ENCODE measurements at places on chromosomes 2 and 18.

- H3K27ac ChIP-seq: no peak overlapping the region
- H3K4me3 ChIP-seq: no peak overlapping the region
Observed at GRCh38 chr2:175745911-175746310, 256.2 kb downstream of the LNPK start.

DNA sequence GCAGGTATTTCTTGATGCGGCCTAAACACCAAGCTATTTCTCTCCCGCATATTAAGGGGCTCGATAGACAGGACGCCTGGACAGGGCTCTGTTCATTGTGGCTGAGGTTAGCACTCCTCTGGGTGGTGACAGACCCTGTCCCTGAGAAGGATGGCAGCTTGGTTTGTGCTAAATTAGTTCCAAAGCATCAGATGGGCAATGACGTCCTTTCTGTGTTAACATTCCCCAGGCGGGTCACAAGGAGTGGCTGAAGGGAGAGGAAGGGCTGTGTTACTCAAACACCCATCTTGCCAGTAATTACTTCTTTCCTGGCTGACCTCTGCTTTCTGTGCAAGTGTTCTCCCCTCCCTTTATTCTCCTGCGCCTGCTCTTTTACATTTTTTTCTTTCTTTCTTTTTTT lies 75.0 kb downstream of the TMEM247 start:
- H3K36me3 ChIP-seq: peaks cover 17% of the 10 kb centered on the region
- no peak overlapping the region for H3K4me3 ChIP-seq
- peaks cover 23% of the 10 kb centered on the region for H3K4me1 ChIP-seq
- no peak for DNase-seq
- peak overlapping the region; percentile 48 for H3K27ac ChIP-seq

GRCh38 chr2:96485350-96485749 lies 19.8 kb downstream of the NEURL3 start:
- peak overlapping the region; percentile 48 for H3K4me3 ChIP-seq
- peaks cover 17% of the 10 kb centered on the region for H3K4me1 ChIP-seq
- no peak for DNase-seq
- H3K27ac ChIP-seq: peak overlapping the region; percentile 80

GRCh38 chr2:19059076-19059475 lies 299.3 kb downstream of the OSR1 start:
- no peak overlapping the region for H3K4me3 ChIP-seq
- no peaks in the 10 kb centered on the region for H3K4me1 ChIP-seq
- no peak for DNase-seq
- no peaks in the 10 kb centered on the region for H3K27me3 ChIP-seq

DNA sequence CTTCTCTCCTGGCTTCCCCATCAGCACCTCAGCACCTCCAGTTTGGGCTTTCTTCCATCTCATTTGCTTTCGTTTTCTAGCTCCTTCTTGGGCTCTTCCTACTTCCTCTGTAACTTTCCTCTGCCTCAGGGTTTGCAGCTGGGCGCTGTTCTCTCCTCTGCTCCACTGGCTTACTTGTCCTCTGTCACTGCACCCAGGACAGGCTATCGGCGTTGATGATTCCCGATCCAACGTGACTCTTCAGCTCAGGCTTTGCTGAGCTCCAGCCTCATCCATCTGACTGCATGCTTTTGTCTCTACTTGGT lies 362.4 kb downstream of the CYRIA start:
- peak overlapping the region; percentile 23 for H3K4me3 ChIP-seq
- DNase-seq: no peak

DNA sequence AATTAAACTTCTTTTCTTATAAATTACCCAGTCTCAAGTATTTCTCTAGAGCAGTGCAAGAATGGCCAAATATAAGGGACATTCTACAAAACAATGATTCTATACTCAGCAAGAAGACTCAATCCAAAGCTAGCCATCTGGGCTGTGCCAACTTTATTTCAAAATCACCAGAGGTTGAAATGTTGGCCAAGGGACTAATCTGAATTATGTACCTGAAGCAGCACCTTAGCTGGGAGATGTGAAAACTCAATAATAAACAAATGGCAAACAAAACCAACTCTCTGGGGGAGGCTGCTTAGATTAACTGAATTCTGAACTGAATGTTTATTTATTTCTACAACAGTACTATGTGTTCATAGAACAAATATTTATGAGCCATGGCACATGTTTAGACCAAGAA lies 251.3 kb downstream of the RDH14 start:
- no peaks in the 10 kb centered on the region for H3K36me3 ChIP-seq
- no peak for DNase-seq
- H3K4me3 ChIP-seq: no peak overlapping the region

DNA sequence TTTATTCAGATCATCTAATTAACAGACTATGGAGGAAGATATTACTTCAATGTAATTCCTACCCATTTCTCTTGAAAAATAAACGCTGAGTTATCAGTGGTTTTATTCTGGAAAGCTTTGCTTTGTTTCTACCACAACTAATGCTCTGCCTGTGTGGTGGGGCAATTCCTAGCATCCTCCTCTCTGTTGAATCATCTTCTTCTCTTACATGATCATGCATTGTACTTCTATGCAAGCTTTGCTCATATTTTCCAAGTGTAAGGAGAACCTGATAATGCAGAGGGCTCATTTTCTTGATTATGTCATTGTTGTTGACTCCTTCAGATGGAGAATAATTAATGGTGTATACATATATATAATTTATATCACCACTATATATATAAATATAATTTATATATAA lies 46.7 kb downstream of the CCDC195 start:
- H3K36me3 ChIP-seq: no peaks in the 10 kb centered on the region

DNA sequence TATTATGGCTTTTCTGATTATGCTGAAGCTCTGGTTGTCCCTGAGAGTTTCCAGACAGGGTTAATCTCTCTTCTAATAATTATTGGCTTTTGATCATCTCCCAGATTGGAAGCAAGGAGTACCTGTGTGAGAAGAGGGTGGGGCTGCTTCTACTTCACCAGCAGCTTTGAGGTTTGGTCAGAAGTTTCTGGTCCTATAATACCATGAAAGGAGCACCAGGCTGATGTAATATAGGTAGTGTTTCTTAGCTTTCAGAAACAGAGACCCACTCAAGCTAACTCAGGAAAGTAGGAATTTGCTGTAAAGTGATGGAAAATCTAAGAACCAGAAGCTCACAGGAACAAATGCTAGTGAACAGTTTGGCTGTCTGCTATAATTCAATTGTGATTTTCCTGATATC lies 57.6 kb downstream of the SGPP2 start:
- H3K4me3 ChIP-seq: no peak overlapping the region
- DNase-seq: no peak
- peaks cover 6% of the 10 kb centered on the region for H3K27me3 ChIP-seq
- peaks cover 6% of the 10 kb centered on the region for H3K4me1 ChIP-seq
- H3K36me3 ChIP-seq: no peaks in the 10 kb centered on the region

GRCh38 chr2:4916094-4916493 lies 776.1 kb upstream of the SOX11 start:
- DNase-seq: no peak
- no peaks in the 10 kb centered on the region for H3K36me3 ChIP-seq
- no peaks in the 10 kb centered on the region for H3K4me1 ChIP-seq
- H3K4me3 ChIP-seq: no peak overlapping the region
- no peaks in the 10 kb centered on the region for H3K27me3 ChIP-seq
- no peak overlapping the region for H3K27ac ChIP-seq

DNA sequence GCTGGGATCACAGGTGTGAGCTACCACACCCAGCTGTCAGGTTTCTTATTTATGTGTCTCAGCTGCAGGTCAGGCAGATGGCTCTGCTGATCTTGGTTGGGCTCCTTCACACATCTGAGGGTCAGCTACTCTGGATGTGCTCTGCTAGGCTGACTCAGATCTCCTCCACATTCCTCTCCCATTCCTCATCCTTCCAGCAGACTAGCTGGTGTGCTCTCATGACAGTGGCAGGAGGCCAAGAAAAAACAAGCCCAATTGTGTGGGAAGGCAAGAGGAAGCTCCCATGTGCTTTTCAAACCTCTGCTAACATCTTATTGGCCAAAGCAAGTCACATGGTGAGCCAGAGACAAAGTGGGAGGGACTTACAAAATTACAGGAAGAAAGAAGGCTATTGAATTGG lies 11.7 kb upstream of the MSH6 start:
- H3K36me3 ChIP-seq: no peaks in the 10 kb centered on the region
- H3K27ac ChIP-seq: no peak overlapping the region
- no peak for DNase-seq
- H3K4me3 ChIP-seq: no peak overlapping the region
- H3K4me1 ChIP-seq: peaks cover 7% of the 10 kb centered on the region
- H3K27me3 ChIP-seq: no peaks in the 10 kb centered on the region

- DNase-seq: no peak
- no peak overlapping the region for H3K4me3 ChIP-seq
- no peaks in the 10 kb centered on the region for H3K36me3 ChIP-seq
- H3K27ac ChIP-seq: no peak overlapping the region
- peaks cover 31% of the 10 kb centered on the region for H3K4me1 ChIP-seq
Observed at GRCh38 chr2:174033163-174033550, 68.0 kb upstream of the SP3 start.

DNA sequence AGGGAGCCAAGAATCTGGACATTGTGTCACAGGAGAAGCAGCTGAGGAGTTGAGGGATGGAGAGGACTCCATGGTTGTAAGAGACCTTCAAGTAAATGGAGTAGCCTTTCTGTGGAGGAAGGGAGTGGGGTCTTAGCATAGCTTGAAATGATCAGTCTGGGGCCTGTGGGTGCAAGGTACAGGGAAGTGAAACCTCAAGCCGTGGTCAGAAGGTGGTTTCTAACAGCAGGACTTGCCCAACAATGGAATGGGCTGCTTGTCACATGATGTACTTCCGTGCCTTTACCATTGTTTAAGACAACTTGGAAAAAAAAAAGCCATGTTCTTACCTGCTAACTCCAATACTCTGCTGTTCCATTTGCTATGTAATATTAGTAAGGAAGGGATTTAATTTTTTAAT lies 140.7 kb downstream of the LDLRAD4 start:
- no peaks in the 10 kb centered on the region for H3K4me1 ChIP-seq
- DNase-seq: no peak
- H3K36me3 ChIP-seq: no peaks in the 10 kb centered on the region
- H3K4me3 ChIP-seq: no peak overlapping the region

DNA sequence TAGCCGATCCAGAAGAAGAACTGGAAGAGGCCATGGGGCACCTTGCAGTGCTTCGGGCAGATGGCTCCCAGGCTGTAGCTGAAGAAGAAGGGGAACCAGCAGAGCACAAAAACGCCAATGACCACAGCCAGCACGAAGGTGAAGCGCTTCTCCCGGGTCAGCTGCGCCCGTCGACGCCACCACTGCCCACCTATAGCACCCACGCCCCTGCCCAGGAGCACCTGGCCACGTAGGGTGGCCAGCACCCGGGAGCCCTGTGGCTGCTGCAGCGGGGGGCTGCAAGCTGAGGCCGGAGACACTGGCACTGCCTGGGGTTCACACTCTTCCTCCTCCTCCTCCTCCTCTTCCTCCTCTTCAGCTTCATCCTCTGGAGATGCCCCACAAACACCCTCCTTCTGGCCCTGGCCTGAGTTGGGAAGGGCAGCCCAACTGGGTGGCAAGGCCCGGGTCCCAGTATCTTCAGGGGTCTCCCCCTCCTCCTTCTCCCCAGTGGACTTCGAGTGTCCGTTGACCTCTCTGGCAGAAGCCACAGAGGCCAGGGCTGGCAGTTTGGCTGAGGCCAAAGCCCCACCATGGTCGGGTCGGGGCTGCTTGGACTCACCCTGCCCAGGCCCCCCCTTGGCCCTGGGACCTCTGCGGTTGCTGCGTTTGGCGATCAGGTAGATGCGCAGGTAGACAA lies 1.3 kb downstream of the ADRA2B start:
- no peak overlapping the region for H3K4me3 ChIP-seq
- H3K4me1 ChIP-seq: peaks cover 24% of the 10 kb centered on the region
- H3K27me3 ChIP-seq: peaks cover 45% of the 10 kb centered on the region
- no peak overlapping the region for H3K27ac ChIP-seq

DNA sequence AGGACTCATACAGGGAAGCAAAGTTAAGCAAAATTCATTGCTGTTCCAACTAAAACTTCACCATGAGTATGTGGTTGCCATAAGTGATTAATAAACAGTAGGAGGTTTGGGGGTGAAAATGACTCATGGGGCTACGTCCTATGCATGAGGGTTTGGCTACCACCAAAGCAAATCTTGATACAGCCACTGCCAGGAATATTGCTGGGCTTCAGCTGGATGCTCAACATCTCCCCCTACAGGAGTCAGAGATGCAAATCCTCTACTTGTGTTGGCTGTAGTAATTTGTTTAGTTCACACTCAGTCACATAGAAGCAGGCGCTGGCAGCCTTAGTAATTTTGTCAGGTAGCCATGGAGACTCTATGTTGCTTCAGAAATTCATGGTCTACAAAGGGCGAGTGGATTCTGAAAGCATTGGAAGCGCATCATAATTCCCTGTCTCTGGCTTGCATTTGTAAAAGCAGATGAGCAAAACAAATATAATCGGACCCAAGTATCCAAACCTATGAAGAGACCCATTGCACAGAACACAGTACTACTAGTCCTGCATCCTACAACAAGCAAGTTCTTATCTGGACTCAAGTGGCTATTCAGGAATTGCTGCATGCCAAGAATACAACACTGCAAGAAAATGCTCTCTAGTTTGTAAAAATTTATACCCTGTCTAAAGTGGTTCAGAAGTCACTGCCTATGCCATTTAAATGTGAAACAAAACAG lies 76.0 kb downstream of the CD28 start:
- no peak overlapping the region for H3K4me3 ChIP-seq
- no peak for DNase-seq
- peaks cover 28% of the 10 kb centered on the region for H3K4me1 ChIP-seq

DNA sequence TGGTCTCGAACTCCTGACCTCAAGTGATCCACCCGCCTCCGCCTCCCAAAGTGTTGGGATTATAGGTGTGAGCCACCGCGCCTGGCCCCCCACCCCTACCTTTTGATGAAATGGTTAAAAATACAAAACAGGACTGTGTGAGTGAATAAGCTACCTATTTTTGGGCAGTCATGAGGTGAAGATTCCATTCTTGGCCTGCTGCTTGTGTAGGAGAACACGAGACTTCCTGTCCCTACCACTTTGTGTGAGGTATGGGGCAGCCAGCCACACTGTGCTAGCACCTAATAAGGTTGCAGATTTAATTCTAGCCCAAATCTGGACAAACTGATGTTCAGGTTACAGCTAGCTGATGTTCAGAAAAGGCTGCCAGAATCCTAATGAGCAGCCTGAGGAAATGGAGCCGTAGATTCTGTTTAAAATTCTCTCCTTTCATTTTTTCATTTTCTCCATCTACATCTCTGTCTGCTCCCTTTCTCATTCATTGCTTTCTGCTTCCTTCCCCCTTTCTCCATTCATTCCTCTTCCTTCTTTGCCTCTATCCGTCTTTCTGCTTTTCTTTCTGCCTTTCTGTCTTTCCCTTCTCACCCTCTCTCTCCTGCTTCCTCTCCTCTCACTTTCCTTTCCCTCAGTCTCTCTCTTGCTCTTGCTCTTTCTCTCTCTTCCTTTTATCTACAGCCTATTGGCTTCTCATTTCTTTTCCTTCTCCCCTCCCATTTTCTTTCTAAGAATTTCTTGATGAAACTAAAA lies 4.6 kb upstream of the LTBP1 start:
- no peaks in the 10 kb centered on the region for H3K27me3 ChIP-seq
- no peak overlapping the region for H3K4me3 ChIP-seq
- peaks cover 5% of the 10 kb centered on the region for H3K4me1 ChIP-seq
- no peak for DNase-seq
- no peak overlapping the region for H3K27ac ChIP-seq

- no peaks in the 10 kb centered on the region for H3K27me3 ChIP-seq
- no peaks in the 10 kb centered on the region for H3K36me3 ChIP-seq
- H3K27ac ChIP-seq: no peak overlapping the region
- no peaks in the 10 kb centered on the region for H3K4me1 ChIP-seq
- H3K4me3 ChIP-seq: no peak overlapping the region
- no peak for DNase-seq
Observed at GRCh38 chr2:118689456-118689855, 158.0 kb downstream of the EN1 start.

GRCh38 chr2:5433855-5434254 lies 258.3 kb upstream of the SOX11 start:
- H3K4me3 ChIP-seq: no peak overlapping the region
- no peaks in the 10 kb centered on the region for H3K36me3 ChIP-seq
- no peak overlapping the region for H3K27ac ChIP-seq
- no peak for DNase-seq
- no peaks in the 10 kb centered on the region for H3K4me1 ChIP-seq
